ENCODE measurements at places on chromosomes 4 and X.
A peak's percentile ranks its signal among the peaks of the same experiment; 100 is the strongest.

DNA sequence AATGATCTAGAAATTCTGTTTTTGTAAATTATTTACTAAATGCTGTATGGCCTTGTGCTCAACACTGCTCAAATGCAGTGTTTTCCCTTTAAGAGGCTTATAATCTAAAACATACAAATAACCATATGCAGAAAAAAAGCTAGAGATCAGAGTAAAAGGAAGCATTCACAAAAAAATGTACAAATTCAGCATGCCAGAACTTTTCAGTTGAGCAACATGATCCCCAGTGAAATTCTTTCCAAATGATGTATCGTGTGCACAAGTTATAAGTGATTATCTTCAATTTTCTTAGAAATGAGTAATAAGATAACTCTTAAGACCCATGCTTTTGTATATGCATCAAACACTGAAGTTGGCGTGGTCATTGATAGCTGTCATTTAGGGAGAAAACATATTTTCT is 5.0 kb downstream of the GPC3 start:
- no peak for DNase-seq

DNA sequence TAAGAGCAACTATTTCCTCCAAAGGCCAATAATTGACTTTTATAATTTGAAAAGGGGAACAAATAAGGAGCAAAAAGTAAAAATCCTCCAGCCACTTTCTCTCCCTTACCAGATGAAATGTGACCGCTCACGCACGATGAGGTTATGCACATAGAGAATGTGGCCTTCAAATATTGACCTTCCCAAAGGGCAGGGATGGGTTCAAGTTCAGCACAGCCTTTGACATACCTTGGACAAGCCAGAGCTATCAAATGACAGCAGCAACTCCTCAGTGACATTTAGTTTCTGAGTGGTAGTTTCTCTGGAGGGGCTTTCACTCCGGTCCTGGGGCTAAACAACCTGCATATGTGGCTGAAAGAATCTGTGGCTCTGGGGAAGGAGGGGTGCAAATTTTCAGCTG is 50.7 kb downstream of the AMOT start:
- no peak for DNase-seq

DNA sequence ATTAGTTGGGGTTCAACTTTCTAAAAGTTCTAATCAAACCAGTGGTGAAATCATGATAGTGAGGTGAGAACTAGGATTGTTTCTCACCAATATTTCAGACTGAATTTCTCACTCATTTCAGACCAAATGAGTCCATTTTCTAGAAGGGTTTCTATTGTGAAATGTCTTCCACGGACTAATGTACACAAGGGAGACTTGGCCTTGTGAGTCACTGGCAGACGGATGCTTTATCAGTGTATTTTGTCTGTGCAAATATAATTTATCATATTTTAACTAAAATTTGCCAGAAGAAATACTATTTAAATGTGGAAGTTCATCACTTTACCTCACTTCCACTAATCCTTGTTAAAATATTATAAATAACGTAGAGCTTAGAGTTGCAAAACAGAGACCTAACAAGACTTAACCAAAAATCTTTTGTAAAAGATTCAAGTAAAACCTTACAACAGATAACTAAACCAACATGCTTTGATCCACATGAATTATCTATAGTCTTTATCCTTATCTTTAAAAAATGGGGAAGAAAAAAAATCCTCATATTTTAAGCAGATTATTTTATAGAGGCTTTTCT is 506.0 kb upstream of the FAM241A start:
- DNase-seq, result no peak

GRCh38 chr4:108107101-108107500 is 61.6 kb downstream of the LEF1 start:
- no peak for DNase-seq

- DNase-seq, result no peak
Measured at GRCh38 chrX:114962209-114962608, 55.2 kb downstream of the IL13RA2 start.

DNA sequence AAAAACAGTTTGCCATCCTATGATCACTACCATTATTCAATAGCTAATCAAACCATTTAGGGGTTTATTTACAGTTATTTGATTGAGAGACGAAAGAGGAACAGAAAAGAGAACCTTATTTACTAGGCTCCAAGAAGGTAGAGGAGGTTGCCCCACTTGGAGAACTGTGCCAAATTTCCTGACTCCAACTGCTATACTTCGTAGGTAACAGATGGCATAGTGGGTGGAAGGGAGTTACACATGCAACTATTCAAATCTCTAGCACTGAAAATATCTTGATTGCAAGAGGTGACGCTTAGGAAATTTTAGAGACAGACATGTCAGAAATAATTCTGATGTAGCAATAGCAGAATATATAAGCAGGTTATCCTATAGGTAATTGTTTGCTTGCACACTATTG is 38.0 kb upstream of the TMPRSS11F start:
- DNase-seq, result no peak

DNA sequence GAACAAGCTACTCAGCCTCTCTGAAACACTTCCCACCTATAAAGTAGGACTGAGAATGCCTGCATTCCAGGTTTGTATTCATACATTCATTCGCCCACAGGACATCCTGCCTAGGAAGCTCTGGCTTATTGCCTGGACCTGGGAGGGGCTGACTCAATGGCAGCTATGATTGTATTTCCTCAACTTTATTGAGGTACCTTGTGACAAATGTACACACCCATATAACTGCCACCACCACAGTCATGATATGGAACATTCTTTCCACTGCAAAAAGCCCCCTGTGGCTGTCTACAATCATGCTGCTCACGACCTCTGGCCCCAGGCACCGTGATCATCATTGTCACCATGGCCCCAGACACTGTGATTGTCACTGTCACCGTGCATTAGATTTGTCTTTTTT is 68.3 kb downstream of the ABLIM2 start:
- DNase-seq, result no peak

- DNase-seq, result no peak
Measured at GRCh38 chr4:185849664-185850550, 37.9 kb upstream of the SORBS2 start.

- no peak for DNase-seq
Measured at GRCh38 chrX:5648941-5649568, 579.6 kb downstream of the NLGN4X start.

- DNase-seq, result no peak
Measured at GRCh38 chr4:145739845-145740244, 59.9 kb downstream of the C4orf51 start.

- peak; percentile 40 for DNase-seq
Measured at GRCh38 chrX:12901486-12901885, 4.9 kb upstream of the TLR8 start.

DNA sequence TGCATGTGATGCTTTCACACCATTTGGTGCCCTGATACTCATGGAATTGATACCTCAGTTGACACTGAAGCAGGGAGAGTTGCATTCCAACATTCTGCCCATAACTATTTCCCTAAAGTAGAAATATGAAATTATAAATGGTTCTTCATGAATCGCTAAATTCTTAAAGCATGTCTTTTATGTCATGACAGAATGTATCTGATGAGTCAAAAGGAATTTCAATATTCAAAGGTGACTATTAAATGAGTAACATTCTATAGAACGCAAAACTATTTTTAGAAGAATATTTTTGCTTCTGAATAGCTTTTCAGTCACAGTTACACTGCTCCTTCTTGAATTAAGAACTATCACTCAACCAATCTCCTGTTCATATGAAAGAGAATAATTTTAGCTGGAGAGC is 152.8 kb downstream of the ADGRA3 start:
- DNase-seq, result no peak

DNA sequence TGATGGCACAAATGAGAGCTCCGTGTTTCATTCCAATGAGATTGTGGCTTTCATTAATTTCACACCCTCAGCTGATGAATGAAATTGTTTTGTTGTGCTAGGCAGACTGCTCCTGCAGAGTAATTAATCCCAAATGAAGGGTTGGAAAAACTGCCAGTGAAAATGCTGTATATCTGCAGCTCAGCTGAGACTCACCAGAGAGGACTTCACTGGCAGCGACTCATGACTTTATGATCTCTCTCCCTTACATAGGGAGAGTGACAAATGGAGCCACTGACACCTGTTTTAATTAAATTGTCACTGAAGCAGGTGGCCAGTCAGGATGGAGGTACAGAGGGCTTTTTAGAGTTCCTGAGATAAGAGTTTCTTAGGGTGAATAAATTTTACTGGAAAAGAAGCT is 24.8 kb downstream of the GRXCR1 start:
- no peak for DNase-seq

- DNase-seq, result no peak
Measured at GRCh38 chrX:54695231-54695630, 102.8 kb downstream of the ITIH6 start.

DNA sequence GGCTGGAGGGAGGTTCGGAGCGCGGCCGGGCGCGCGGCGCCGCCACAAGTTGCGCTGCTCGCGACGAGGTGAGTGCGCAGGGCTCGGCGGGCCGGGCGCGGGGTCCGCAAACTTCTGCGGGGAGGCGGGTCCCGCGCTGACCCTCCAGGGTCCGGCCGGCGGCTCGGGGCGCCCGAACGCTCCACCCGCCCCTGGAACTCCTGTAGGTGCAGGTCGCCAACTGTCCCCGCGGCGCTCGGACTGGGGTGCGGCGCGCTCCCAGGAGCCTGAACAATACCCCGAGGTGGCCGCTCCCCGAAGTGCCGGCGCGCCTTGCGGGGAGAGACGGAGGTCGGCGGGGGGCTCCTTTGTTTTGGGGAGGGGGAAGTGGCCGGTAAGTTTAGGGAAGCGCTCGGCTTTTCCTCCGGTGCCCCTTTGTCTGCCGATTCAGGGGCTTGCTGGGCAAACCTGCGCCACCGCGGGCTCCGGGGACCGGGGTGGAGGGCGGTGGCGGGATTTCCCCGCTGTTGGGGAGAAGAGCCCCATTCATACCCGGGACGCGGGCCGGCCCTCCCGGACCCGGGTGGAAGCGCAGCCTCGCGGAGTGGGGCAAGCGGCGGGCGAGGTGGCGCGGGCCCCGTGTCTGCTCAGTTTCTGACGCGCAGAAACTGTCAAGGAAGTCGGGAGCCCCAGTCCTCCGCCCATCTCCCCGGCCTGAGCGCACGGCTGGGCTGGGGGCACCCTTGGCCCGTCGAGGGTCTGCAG is 694 bp downstream of the TBL1X start:
- no peak for DNase-seq

DNA sequence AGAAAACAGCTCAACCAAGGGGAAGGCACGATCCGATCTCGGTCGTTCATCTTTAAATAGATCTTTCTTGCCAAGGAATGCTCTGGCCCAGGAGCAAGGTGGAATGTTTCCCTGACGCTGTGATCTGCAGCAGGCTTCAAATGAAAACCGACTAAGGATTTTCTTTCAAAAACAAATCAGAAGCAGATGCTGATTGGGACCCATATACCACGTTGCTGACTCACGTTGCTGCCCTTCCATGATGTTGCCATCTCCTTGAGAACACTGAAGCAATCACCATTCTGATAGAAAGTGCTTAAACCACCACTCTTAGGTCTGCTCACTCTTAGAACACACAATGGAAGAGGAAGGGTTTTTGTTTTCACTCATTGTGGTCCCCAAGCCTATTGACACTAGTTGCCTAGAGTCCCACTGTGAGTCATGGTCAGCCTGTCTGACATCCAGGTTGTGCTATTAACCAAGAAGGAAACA is 26.1 kb downstream of the LAMTOR3 start:
- no peak for DNase-seq

GRCh38 chrX:134162032-134162431 is 75.0 kb upstream of the CCDC160 start:
- DNase-seq, result no peak

DNA sequence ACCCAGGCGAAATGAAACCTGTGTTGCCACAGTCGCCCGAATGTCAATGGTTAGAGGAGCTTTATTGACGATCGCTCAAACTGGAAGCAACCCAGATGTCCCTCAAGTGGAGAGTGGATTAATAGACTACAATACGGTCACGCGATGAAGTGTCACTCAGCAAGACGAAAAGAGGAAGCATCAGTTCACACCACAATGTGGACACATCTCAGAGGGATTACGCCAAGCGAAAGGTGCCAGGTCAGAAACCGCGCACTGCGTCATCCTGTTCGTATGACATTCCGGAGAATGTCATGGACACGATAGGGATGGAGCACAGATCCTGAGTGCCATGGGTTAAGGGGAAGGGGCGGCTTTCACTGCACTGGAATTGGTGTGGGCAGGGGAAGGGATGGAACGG is 111.7 kb downstream of the HMX1 start:
- no peak for DNase-seq

DNA sequence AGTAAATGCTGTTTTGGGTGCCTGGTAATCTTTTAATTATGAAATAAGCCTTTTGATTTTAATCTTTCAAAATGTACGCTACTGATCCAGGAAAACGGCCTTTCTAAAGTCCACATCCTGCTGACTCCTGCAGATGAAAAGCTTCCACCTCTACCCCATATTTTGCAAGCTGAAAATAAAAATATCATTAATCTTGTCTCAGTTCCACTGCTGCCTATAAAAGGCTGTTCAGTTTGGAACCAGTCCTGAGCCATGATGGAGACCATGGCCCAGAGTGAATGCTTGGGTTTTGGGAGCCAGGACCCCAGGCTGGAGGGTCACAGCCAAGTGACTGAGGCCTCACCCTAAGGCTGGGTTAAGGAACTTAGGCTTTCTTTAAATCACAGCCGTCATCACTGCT is 110.8 kb downstream of the AFF1 start:
- DNase-seq, result no peak

DNA sequence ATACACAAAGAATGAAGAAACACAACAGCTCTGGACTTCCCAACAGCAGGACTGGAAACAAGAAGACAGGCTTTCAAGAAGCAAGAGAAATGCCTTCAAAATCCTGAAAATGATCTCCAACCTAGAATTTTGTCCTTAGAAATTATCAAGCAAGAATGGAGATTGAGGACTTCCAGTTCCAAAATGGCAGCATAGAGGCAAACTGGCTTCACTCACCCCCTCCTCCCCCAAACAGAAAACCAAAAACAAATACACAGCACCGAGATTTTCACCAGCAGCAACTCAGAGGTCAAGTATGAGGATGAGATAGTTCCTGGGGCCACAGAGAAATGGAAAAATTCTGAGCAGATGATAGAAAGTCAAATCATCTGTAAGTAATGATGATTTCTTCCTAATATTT is 40.5 kb upstream of the LRBA start:
- DNase-seq, result no peak

DNA sequence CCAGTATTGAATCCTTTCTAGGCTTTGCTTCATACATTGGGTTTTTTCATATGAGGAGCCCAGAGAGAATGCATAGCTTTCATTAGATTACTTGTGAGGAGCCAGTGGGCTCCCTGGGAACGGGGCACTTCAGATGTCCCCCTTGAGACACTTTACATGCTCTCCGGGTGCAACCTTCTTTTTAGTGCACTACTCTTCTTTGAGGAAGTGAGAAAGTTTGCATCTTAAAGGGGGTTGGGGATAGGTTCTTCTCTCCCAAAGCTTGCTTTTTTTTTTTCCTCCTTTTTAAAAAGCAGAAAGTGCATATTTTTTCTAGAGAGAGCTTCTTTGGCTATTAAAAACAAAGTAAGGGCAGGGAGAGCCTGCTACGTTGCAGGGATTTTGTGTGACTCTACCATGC is 4.3 kb downstream of the HADH start:
- no peak for DNase-seq

All from NCI-H146 (cell line).